ENCODE measurements at places on chromosomes 3 and 15. TPM values are rescaled to one million over a fixed set of nuclear protein-coding genes. Genes with fewer than 3 reads are reported as not detected.
A peak's percentile ranks its signal among the peaks of the same experiment; 100 is the strongest.

The CD80 gene
- total RNA-seq = not detected

The SEMA7A gene
- 212 TPM for total RNA-seq

The PPP1R14D gene
- total RNA-seq = not detected

The GABRR3 gene
- not detected for total RNA-seq

The DPPA4 gene
- total RNA-seq = not detected

The CLDN18 gene
- not detected for total RNA-seq

The UTS2B gene
- 0.16 TPM for total RNA-seq

The UBE3A gene
- total RNA-seq = 64.7 TPM

The COL6A5 gene
- total RNA-seq = 0.17 TPM

- DNase-seq = no peak
Measured at GRCh38 chr3:66486646-66487045, 14.2 kb downstream of the LRIG1 start.

DNA sequence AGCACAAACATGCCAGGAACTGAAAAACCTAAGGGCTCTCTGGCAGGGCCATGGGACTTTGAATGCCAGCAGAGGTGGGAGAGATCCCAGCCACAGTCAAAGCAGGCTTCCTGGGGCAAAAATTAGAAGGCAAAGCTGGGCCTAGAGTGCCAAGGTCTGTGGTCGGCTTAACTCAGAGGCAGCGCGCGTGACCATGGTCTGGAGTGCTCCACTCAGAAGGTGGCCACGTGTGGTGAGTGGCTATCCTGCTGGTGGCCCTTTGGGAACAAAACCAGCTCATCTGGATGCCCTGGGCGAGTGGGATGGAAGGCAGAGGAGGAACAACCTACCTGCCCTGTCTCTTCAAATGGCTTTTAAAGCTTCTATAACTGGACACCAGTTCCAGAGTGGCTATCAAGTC is 63.1 kb downstream of the OXNAD1 start:
- no peak for DNase-seq

GRCh38 chr15:91928675-91929074 is 75.2 kb downstream of the SLCO3A1 start:
- DNase-seq = no peak

GRCh38 chr15:35271371-35272043 is 186.4 kb upstream of the NANOGP8 start:
- peak; percentile 20 for DNase-seq

GRCh38 chr3:23270423-23270822 is 67.3 kb downstream of the UBE2E2 start:
- DNase-seq = no peak

DNA sequence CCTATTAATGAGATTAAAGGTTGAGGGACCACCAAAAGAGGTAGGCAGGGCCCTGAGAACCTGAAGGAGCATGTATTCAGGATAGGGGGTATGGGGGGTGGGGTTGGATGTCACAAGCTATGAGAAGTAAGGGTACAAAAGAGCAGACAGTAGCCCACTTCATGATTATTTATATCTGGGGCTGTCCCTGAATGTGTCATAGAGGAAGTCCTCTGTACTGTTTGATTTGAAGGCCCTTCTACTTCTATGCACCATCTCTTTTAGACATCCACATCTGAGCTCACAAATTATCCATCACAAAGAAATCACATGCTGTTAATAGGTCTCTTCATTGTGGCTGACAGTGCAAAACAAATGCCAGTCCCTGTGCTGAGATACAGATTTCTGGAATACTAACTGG is 68.6 kb downstream of the FHIT start:
- no peak for DNase-seq

- no peak for DNase-seq
Measured at GRCh38 chr3:25355998-25356397, 72.1 kb upstream of the RARB start.

DNA sequence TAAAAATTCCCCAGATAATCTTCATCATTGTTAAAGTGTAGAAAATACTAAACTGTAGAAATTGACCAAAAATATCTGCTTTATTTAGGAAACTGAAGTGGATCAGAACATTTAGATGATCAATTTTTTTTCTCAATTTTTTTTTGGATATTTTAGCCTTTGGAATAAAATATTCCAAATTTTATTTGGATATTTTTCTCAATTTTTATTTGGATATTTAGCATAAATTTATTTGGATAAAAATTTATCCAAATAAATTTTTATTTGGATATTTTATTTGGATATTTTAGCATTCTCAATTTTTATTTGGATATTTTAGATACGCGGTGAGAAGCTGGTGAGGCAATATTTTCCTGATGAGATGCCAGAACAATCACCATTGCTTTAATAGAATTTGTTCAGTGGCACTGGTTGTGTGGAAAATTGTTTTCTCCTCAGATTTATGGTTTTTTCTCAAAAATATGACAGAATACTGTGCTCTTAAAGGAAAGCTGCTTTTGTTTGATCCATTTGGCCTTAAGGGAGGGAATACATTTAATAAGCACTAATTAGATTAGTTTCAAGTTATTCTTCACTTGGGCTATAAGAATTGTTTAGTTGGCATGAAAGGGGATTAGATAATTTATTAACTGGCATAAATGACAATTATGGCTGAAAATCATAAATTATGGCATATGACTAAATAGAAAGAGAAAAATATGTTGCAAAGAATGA is 470.1 kb downstream of the MFSD1 start:
- no peak for DNase-seq

DNA sequence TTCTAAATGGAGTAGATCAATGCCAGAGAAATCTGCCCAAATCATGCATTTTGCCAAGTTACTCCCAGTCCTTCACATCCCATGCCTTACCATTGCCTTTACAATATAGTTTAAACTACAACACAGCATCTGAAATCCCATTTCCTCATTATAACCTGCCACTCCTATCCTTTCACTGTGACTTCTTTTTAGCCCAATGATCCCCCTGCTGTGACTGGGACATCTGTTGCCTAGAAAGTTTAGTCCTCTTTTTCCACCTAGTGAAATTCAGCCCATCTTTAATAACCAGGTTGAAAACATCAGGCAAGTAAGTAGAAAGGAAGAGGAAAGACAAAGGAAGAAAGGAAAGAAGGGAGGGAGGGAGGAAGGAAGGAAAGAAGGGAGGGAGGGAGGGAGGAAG is 627.9 kb upstream of the ZNF385D start:
- no peak for DNase-seq

DNA sequence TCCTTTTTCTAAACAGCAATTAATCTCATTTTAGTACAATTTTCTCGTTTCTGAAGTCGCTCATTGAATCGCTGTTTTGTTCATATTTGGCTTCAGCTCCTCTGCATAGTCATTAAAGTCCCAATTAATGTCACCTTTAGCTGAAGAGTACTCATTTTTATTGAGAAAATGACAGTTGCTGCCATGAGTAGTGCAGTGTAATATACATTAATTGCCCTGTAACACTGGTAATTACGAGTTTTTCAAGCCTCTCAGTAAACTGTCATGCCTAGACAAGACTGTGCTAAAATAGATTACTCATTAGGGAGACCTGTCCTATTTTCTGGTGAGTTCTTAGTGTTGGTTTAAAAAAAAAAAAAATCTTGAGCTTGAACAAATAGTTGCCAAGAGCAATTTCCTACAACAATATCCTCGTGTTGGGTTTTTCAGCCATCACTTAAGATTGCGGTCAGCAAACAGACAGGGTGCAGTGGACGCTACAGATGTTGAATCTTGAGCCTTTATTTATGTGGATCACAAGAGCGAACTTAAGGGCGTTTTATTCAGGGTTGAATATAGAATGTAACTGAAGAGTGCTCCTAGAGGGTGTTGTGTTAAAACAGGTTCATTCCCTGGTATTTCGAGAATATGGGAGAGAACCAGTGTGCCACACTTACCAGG is 176.0 kb downstream of the CDIN1 start:
- DNase-seq = no peak

- peak; percentile 85 for DNase-seq
Measured at GRCh38 chr15:51861557-51862359, 32.3 kb downstream of the TMOD3 start.

GRCh38 chr3:141106842-141107241 is 55.7 kb downstream of the SPSB4 start:
- DNase-seq = no peak

- peak; percentile 36 for DNase-seq
Measured at GRCh38 chr3:9397906-9398699, 688 bp downstream of the SETD5 start.

DNA sequence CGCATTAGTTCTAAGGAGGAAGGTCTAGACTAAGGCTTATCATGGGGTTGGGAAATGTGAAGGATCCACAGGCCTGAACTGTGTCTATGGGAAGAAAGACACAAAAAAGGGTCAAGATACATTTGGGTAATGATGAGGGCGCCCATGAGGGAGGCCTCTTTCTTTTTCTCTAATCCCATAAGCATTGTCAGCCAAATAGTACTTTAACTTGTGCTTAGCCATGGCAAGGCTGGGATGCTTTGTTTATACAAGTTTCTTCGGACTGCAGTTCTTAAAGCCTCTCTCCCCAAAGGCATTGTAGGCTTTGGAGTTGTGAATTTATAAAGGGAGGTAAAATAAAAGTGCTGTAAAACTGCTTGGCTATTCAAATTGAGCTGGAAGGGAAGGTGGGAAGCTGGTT is 23.4 kb downstream of the ARMC8 start:
- DNase-seq = no peak

DNA sequence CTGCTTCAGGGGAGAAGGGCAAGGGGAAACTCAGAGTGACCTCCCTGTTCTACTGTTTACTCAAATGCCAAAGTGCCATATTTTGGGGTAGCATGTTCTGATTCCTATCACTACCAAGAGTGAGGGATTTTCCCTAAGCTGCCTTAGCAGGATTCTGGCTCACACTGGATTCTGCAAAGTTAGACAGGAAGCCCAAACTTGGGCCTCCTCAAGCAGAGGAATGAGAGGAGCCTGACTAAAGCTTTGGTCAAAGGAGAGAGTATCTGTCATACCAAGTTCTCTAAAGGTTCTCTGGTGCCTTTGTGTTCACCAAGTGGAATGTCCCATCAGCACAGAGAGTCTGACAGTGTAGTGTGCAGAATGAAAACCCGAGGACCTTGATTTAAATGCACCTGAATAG is 8.8 kb upstream of the RARB start:
- no peak for DNase-seq

GRCh38 chr3:71078723-71079525 is 504.6 kb downstream of the FOXP1 start:
- no peak for DNase-seq

DNA sequence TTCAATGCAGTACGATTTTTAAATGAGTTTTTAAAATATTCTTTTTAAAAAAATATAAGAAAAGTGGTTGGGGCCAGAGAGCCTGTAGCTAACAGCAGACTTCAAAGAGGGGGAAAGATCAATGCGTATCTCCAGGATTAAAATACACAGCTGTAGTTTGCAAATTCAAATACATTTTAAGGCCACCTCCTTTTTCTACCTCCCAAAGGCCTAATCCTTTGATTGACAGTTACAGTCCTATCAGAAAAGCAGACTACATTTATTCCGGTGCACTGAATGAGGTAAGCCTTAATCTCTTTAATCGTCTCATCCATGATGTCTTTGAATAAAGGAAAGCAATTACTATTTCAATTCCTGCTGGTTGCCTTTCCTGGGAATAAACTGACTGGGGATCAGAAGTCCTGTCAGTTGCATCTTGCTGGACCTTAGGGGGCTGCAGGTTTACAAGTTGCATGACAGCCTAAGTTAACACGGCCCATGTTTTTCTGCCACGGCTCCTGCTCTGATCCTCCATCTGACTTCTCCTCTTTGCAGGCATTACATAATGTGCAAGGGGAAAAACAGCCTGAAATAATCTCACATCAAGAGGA is 51.7 kb downstream of the CADPS start:
- no peak for DNase-seq

GRCh38 chr3:14783480-14784086 is 35.2 kb upstream of the FGD5 start:
- DNase-seq = no peak

- no peak for DNase-seq
Measured at GRCh38 chr3:25043177-25043576, 384.9 kb upstream of the RARB start.

DNA sequence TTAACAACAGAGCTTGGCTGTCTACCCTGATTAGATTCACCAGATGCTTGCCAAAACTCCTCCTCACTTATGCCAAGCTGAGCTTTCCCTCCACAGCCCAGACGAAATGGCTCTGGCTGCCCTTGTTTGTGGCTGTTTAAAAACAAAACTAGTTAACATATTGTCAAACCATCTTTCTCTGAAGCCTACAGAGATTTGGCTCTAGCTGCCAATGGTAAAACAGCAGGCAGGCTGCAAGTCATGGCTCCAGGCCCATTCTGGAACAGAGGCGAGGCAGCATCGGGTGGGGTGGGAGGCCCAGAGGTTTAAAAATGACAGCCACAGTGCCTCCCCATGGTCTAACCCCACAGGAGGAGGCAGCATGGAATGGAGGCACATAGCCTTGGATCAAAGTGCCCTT is 75.9 kb downstream of the SCN5A start:
- DNase-seq = no peak

GRCh38 chr15:27705056-27705455 is 394.1 kb downstream of the OCA2 start:
- peak; percentile 13 for DNase-seq

DNA sequence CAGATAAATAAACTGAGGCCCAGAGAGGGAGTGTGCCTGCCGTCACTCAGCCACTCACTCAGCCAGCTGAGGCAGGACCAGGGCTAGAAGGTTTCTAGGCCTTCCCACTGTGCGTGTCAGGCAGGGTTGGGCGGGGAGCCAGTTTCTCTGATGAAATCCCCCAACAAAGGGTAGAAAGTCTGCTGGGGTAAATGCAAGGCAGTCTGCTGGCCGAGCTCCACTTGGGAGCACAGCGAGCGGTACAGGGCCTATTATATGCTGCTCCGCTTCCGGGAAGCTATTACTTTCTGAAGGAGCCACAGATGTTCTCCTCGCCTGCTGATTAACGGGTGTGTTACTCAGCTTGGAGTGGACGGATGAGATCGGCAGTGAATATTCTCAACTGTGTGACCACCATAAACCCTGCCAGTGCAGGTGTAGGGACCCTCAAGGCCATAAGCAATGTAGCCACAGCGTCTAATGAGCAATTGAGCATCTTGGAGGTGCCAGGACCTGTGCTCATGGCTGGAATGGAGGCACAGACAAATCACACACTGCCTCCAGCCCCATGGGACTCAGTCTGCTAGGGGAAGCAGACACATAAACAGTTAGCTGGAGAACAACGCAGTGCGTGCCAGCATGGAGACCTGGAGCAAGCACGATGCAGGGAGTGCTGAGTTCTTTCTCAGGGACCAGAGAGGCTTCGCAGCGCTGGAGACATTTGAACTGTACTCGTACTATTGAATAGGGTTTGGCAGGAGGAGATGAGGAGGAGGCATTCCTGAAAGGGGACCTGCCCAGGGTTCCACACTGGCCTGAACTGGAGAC is 42.1 kb downstream of the CORO2B start:
- no peak for DNase-seq

GRCh38 chr15:91099995-91100813 is at the start of gene SV2B:
TSS of gene SV2B (plus strand) at chr15:91100257. CDS start at chr15:91226264, 126,007 bp downstream.
- DNase-seq = no peak

- no peak for DNase-seq
Measured at GRCh38 chr3:177803500-177803899, 606.2 kb upstream of the TBL1XR1 start.

- DNase-seq = no peak
Measured at GRCh38 chr3:189573004-189573403, 58.2 kb upstream of the TP63 start.
